ENCODE measurements at places on chromosomes 3 and 15.

DNA sequence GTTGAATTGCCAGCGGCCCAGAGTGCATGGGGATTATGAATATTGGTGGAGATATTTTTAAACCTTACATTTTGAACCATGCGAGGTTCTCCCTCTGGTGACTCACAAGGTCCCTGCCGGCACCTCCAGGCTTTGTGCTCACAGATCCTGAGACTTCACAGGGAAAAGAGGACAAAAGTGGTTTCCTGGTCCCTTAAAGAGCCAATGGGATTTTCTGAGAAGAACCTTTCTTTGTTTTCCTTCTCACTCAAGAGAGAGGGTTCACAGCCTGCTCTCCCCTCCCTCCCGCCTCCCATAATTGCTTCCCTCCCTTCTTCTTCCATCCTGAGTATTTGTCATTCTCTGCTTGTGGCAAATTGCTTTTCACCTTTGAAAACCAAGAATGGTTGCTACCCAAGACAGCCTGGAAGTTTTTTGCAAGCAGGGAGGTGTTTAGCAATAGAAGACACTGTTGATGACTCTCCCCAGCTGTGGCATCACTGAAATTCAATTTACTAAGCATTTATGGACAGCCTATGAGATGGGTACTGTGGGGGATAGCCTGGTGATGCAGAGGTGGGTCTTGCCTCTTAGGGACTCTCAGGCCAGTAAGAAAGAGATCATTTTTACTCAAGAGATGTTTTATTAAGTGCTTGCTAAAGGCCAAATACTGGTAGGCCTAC lies 76.6 kb downstream of the CPN2 start:
- DNase-seq = no peak

- no peak for DNase-seq
Measured at GRCh38 chr15:69021895-69022294, 7.4 kb downstream of the NOX5 start.

- DNase-seq = no peak
Measured at GRCh38 chr3:3110749-3111361, 681 bp upstream of the IL5RA start.

GRCh38 chr3:43581343-43581742 lies 40.5 kb downstream of the ANO10 start:
- DNase-seq = peak; percentile 6

DNA sequence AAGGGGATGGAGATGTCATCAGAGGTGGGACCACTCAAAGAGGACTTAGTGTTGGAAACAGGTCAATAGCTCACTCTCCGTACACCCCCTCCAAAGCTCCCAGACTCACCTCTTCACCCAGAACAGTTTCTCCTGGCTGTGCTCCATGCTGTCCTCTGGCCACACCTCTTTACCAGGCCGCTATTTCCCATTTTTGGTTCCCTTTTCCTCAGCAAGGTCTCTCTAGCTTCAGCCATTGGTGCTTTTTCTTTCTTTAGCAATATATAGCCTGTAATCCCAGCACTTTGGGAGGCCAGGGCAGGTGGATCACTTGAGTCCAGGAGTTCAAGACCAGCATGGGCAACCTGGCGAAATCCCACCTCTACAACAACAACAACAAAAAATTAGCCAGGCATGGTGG lies 123.6 kb upstream of the SMAD3 start:
- DNase-seq = no peak

DNA sequence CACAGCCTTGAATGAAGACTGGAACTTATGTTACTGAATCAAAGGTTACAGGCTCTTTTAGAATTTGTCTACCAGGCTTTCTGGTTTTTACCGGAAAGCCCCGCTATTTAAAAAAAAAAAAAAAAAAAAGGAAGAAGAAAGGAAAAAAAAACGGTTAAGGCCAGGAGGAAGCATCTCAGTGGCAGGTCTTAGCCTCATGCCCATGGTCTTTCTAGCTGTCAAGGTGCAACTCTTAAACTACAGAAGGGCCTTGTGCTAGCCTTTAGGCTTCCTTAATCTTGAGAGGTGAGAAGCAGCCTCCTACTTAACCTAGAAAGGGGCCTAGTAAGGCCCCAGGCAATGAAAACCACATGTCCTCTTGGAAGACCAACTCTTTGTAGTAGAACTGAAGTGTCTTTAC lies 77.5 kb downstream of the TBC1D5 start:
- DNase-seq = no peak

GRCh38 chr3:28690176-28690575 lies 341.6 kb upstream of the AZI2 start:
- DNase-seq = no peak

- no peak for DNase-seq
Measured at GRCh38 chr3:59938828-59939227, 889.0 kb upstream of the CFAP20DC start.

GRCh38 chr3:153980252-153980590 lies 141.0 kb upstream of the ARHGEF26 start:
- no peak for DNase-seq
